ENCODE measurements at places on chromosomes 3 and 15.

GRCh38 chr3:67015702-67016484 is 17.8 kb downstream of the KBTBD8 start:
- no peak for DNase-seq

GRCh38 chr3:9474482-9474881 is 77.1 kb downstream of the SETD5 start:
- DNase-seq: no peak

GRCh38 chr15:78605680-78606079 is 15.1 kb downstream of the CHRNA3 start:
- no peak for DNase-seq

GRCh38 chr3:113228498-113229286 is 17.3 kb downstream of the BOC start:
- DNase-seq: no peak

DNA sequence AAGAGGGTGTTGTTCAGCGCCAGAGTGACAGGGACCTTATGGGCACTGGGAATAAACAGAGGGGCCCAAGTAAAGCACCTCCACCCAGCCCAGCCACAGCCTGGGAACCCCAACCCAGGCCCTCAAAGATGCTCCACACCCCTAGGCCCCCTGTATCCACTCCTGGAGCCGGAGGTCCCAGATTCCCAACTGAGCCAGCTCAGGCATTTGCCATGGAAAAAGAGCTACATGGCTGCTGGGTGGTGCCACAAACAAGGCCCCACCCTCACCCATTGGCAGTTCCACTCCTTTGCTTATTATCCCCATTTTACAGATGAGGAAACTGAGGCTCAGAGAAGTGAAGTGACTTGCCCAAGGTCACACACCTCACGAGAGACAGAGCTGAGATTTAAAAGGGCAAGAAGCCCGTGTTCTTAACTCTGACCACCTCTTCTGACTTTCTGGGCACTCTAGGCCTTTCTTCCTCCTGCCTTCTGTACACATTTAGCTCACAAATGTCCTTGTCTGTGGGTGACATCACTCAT is 16.9 kb downstream of the ANPEP start:
- no peak for DNase-seq

GRCh38 chr15:91885054-91885453 is 31.5 kb downstream of the SLCO3A1 start:
- no peak for DNase-seq

GRCh38 chr3:140067487-140067886 is 132.5 kb downstream of the CLSTN2 start:
- DNase-seq: no peak

DNA sequence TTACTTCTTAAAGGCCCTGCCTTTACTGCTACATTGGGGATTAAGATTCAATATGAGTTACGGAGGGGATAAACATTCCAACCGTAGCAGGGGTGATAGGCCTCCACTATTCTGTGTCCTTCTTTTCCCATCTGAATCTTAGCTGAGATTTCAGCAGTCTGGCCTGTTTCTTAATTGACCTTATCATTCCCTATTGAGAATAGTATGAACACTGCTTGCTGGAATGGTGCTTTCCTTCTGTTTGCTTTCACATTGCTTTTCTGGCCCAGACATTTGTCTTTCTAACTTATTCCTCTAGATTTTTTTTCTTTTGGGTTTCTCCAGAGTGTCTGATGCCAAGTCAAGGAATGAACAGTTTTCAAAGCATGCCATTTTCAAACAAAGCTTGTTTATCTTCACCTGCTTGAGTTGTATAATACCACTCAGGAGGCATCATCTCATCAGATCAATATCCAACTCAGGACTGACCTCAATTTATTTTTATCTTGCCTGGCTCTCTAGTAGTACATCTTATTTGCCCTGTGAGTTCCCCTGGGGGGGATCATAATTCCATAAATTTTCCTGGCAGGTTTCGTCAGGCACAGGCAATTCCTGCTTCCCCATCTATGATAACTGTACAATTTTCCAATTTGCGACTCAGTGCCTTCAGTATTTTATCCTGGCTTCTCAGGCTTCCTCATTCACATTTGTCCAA is 161.1 kb upstream of the STT3B start:
- no peak for DNase-seq

DNA sequence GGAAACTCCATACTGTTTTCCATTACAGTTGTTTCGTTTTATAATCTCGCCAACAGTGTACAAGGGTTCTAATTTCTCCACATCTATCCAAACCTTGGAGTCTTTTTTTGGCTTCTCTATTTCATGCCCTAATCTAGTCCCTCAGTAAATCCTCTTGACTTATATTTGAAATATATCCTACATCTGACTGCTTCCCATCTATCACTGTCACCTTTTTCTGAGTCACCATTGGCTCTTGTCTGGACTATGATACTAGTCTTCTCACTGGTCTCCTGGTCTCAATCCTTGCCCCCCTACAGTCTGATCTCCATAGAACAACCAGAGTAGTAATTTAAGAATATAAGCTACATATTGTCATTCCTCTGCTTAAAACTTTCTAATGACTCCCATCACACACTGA is 80.0 kb downstream of the ITPR1 start:
- DNase-seq: no peak

DNA sequence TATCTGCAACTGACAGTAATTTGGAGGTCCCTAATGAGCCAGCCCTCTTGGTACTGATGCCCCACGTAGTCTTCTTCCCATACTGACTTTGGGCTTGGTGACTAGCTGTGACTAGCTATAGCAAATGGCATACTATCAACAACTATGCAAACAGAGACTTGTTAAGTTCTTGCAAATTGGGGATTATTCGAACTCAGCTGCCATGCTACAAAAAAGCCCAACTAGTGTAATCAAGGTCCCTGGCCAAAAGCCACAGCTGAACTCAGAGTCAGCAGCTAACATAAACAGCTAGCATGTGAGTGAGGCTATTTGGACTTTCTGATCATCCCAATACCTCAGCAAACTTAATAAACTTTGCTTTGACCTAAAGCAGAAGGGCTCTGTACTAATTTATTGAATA is 121.2 kb upstream of the PLXND1 start:
- no peak for DNase-seq

- no peak for DNase-seq
These were observed 37.8 kb upstream of the SPTSSB start for GRCh38 chr3:161409069-161409468.

DNA sequence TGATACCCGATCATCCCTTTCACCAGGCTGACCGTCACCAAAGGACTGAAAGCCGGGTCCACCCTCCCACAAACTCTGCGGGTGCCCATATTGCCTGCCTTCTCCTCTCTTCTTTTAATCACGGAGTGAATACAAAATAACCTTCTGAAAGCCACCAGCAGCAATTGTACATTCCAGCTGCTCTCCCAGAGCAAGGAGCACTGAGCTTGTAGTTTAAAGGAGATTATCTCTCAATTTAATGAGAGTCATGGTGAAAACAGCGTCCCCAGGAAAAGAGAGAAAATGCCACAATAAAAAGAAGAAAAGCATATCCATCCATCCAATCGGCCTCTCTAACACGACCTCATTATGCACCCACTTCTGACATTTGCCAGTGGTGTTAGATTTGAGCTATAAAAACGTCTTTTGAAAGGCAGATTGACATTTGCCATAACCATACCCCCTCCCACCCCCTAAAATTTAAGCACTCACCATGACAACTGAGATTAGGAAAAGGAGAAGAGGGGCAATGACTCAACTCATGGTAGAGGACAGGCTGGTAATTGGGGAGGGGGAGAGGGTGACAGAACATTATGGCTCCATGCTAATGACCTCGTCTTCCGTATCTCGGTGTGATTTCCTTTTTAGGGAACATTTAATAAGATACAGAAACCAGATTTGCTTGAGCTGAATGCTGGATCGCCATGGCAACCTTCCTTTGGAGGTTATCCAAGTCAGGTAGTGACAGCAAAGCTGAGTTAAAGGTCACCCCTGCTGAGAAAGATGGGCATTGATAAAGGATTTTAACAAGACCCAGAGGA is 106.2 kb downstream of the ST8SIA2 start:
- DNase-seq: no peak

DNA sequence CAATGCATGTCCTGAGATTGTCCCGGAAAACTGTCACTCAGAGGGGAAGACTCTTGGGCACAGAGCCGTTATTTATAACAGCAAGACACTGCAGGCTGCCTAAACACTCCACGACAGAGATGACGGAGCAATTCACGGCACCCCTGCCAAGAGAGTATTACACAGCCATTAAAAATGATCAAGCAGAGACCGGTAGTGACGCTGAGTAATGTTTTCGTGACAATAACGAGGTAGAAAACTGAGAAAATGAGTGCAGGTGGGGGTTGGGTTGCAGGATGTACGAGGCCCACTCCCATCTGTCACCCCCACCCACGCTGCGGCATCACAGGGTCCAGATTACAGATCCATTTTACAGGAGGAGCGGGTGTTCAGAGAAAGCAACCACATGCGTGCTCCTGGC is 58.9 kb upstream of the LINGO1 start:
- no peak for DNase-seq

DNA sequence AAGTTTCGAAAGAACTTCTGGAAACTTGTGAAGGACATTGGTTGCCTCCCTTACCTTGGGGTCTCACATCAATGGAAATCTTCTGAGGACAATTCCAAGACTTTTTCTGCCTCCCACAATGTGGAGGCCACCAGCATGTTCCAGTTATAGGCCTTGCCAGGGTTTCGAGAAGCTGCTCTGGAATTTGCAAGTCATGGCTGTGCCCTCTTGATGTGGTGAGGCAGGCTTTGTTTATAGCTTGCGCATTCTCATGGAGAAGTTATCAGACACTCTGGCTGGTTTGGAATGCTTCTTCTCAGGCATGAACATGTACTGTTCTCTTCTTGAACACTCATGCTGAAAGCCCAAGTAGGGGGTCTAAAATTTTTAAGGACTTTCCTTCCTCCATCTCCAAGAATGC is 4.1 kb downstream of the CXCR6 start:
- no peak for DNase-seq

GRCh38 chr3:12655701-12656100 is 8.2 kb downstream of the RAF1 start:
- DNase-seq: no peak

GRCh38 chr15:62870216-62870615 is 172.3 kb upstream of the TPM1 start:
- no peak for DNase-seq

- no peak for DNase-seq
These were observed 17.8 kb downstream of the TMEM212 start for GRCh38 chr3:171860830-171861535.

DNA sequence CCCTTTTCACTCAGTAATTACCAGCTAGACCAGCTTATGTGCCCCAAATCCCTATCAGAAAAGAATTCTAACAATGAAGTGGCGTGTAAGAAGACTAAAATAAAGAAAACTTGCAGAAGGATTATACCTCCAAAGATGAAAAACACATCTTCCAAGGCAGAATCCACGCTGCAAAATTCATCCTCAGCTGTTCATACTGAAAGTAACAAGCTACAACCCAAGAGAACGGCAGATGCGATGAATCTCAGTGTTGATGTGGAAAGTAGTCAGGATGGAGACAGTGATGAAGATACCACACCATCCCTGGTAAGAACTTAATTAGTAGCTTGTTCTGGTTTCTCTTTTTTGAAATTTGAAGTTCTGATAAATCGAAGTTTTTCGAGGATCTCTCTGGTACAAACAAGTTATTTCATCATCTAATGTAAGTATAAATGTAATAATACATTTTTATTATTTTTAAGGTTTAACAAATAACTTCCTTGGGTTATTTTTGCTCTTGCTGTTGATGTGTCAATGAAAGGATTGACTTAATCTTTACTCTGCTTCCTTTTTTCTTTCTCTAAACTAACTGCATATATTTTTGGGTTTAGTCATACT is 1.4 kb downstream of the WDR76 start:
- DNase-seq: no peak

DNA sequence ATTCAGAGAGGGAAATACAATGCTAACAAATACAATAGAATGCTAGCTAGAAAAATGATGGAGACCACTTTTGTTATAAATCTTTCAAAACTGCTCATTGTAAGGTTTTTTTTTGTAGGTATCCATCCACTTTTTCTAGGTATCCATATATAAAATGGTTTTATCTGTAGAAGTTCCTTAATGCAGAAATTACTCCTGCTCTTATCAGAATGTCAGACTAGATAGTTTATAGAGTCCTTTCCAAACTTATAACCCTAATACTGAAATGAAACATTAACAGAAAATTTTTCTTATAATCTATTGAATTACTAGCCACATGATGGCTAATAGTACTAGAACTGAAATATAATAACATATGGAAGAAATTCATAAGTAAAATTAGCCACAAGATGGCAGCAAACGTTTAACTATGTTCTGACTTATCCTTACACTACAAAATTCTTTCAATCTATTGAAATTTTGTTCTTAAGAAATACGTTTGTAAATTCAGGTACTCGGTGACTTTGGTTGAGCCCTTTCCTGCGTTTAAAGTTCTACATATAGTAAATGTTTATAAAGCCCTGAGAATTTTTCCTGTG is 58.5 kb downstream of the ECT2 start:
- no peak for DNase-seq

GRCh38 chr3:101836652-101837598 is 12.4 kb upstream of the NFKBIZ start:
- DNase-seq: no peak

GRCh38 chr15:25134546-25134945 is 179.8 kb downstream of the SNRPN start:
- DNase-seq: no peak

GRCh38 chr15:29937956-29938355 is 115.7 kb upstream of the TJP1 start:
- DNase-seq: no peak

- DNase-seq: no peak
These were observed 1.2 kb downstream of the IFT122 start for GRCh38 chr3:129441215-129441614.

- DNase-seq: peak; percentile 35
These were observed 51.6 kb upstream of the XCR1 start for GRCh38 chr3:46078712-46079400.

- DNase-seq: no peak
These were observed 371.6 kb upstream of the ZNF385D start for GRCh38 chr3:22122567-22122966.

- no peak for DNase-seq
These were observed 489.9 kb downstream of the PLOD2 start for GRCh38 chr3:145671121-145671520.

DNA sequence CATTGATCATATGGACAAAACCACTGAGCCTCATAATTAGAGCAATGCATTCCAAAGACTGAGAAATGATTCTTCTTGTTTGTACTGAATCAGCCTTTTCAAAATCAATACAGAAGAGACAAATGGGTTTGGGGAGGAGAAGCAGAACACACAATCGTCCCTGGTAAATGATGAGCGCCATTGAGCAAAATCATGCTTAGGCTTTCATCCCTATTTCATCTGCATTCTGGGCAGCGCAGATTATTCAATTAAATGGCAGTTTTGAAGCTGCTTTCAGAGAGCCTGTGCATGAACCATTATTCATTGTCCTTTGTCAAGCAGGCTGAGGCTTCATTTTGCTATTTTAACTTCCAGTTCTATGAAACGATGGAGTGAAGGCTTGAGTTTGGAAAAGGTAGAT is 371.9 kb downstream of the CACNA2D3 start:
- DNase-seq: no peak

Data from esophagus squamous epithelium (tissue), 5 donors.